Stimulated activated CD4-positive, alpha-beta T cell treated with anti-CD3 and anti-CD28 coated beads, TNF-alpha, amount 100 ng/mL, for 48 hours (primary cell): ENCODE measurements at places on chromosomes 4 and X.

GRCh38 chrX:74372272-74372671 lies 49.0 kb upstream of the SLC16A2 start:
- DNase-seq: no peak

GRCh38 chr4:44725166-44725565 lies 1.2 kb downstream of the GNPDA2 start:
- no peak for DNase-seq

DNA sequence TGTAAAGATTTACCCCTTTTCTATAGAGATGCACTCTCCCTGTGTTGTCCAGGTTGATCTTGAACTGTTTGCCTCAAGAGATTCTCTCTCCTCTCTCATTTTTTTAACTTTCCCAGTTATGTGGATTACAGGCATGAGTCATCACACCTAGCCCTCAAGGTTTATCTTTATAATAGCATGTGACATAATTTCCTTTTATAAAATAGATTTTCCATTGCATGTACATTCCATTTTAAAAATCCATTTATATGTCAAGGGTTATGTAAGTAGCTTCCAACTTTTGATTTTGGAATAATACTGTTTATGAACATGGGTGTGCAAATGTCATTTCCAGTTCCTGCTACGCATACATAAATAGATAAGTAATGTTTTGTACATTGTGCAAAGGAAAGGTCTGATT lies 20.6 kb downstream of the ZNF721 start:
- no peak for DNase-seq

DNA sequence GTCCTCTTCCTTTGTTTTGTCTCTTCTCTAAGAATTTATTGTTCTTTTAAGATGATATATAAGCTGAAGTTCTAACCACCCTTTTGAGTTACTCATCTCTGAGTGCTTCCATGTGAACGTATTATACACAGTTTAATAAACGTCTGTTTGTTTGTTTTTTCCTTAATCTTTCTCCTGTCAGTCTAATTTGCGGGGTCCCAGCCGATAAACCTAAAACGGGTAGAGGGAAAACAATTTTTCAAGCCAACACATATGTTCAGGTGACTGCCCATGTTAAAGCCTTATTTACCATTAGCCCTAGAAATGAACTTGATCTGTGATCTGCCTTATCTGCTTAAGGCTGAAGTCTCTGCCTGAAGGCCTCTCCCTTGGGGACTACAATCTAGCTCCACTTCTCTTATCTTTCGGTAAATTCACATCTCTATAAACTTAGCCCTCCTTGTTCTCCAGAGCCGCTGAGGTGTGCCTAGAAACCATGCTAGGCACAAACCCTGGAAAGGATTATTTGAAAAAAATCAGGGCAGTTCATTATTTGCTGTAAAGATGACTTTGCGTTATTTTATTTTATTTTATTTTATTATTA lies 158.8 kb downstream of the CAMK2D start:
- no peak for DNase-seq

GRCh38 chr4:172982151-172982590 lies 186.4 kb upstream of the GALNT7 start:
- DNase-seq: no peak

DNA sequence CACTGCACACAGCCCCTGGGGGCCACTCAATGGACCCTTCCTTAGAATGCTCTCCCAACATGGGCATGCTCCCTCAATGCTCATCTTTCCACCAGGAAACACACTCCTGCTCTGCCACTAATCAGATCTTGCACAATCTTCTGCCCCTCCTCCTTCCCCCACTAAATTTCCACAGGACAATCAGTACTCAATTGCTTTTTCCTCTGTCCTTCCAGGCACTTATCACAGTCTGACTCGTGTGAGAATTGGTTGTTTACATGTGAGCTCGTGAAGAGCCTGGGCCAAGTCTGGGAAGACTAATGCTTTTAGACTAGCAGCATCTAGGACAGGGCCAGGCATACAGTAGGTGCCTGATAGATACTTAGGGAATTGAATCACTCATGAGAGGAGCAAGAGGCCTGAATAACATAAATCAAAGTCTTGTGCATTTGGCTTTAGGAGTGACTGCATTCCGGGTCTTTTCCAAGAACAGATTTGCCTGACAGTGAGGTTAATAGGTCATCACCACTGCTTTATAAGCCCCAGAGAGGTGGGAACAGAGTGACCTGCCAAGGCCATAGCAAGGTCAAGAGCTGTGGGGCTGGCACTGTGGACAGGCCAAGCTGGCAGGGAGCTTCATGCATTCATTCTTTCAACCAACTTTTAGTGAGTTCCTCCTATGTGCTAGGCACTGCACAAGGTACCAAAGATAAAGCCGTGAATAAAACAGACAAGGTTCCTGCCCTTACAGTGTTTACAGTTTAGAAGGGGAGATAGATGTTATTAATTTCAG lies 55.0 kb downstream of the PRPS1 start:
- no peak for DNase-seq
